ENCODE measurements at places on chromosomes 7 and 10.

DNA sequence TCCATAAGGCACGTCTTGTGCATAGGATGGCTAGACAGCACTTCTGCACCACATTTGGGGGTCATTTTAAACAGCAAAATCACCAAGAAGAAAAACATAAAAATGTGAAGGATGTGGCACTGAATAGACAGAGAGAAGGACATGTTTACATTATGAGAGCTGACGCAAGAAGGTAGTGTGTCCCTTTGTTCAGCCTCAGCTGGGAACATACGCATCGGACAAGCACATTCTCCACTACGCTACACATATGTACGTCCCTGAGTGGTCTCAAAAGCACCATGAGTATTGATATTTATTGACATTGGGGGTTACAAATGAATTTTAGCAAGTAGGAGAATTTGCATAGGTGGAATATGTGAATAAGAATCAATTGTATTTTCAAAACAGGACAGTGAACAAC, 20.2 kb downstream of the DDC start:
- DNase-seq, result no peak

DNA sequence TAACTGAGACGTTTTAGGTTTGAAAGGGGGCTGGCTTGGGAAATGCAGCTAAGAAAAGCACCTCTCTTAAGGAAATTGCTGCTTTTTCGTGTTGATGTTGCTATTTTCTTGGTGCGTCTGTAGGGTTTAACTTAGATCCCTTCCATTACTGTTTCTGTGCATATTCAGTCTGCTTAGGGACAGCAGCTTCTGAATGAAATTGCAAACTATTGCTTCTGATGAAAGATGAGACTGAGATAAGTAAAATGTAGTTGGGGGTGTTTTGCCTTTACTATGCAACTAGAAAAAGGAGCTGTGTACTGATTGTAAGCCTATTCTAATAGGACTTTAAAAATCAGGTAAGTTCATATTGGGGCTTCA, 772 bp downstream of the HDAC9 start:
- no peak for DNase-seq

GRCh38 chr10:75201793-75202307, 8.7 kb upstream of the VDAC2 start:
- DNase-seq, result no peak

GRCh38 chr7:57205000-57205399, 72.8 kb upstream of the ZNF479 start:
- DNase-seq, result no peak

DNA sequence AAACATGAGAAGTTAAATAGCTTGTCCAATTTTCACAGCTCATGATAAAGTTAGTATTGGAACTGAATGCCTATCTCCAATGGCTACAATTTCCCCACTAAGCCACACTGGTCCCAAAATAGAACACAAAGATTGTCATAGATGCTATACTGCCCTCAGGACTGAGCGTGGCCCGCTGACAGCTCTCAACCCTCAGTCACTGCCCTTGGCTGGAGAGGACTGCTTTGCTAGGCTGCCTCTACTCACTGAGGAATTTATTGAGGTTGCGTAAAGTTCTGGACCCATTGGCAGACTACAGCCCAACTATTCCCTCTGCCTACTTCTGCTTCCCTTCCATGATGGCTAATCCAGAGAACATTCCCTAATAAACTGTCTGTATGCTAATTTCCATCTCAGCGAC, 165.5 kb upstream of the BET1 start:
- no peak for DNase-seq

GRCh38 chr7:36810032-36810431, 85.7 kb upstream of the AOAH start:
- no peak for DNase-seq

DNA sequence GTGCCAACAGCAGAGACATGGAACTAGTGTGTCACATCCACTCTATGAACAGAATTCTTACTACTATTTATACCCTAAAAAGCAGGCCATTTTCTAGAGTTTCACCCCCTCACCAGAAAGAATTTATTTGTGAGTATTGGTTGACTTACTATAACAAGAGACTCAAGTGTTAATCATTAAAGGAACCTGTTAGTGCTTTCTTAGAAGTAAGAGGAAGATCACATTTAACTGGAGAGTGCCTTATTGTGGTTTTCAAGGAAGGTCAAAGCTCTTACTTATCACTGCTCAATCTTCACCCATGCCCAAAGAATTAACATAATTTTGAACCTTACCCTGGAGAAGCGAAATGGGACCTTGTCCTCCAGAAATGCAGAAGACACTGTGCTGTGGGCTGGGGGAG, 169.3 kb upstream of the PRSS1 start:
- DNase-seq, result no peak
